ENCODE measurements at places on chromosomes 5 and 9.

GRCh38 chr5:59496524-59497134 is 396.9 kb downstream of the PDE4D start:
- no peak for DNase-seq

GRCh38 chr5:113212244-113212920 is 222.4 kb downstream of the TSSK1B start:
- DNase-seq, result no peak

GRCh38 chr5:137313526-137314175 is 185.5 kb downstream of the SPOCK1 start:
- no peak for DNase-seq

DNA sequence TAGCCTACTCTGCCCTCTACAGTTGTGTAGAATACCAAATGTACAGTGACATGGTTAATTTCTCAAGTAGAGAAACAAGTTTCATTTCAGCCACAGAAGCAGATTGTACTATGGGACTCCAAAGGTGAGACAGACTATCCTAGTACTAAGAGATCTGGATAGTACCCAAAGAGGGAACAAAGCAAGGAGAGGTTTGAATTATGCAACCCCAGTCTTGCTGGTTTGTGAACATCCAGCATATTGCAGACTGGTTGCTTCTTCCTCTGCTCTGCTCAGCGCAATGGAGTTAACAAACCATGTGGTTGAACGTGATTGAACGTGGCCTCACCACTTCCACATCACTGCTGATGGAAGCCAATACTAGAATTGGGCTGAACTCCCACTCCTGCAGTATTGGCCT is 43.3 kb upstream of the ALDOB start:
- no peak for DNase-seq

DNA sequence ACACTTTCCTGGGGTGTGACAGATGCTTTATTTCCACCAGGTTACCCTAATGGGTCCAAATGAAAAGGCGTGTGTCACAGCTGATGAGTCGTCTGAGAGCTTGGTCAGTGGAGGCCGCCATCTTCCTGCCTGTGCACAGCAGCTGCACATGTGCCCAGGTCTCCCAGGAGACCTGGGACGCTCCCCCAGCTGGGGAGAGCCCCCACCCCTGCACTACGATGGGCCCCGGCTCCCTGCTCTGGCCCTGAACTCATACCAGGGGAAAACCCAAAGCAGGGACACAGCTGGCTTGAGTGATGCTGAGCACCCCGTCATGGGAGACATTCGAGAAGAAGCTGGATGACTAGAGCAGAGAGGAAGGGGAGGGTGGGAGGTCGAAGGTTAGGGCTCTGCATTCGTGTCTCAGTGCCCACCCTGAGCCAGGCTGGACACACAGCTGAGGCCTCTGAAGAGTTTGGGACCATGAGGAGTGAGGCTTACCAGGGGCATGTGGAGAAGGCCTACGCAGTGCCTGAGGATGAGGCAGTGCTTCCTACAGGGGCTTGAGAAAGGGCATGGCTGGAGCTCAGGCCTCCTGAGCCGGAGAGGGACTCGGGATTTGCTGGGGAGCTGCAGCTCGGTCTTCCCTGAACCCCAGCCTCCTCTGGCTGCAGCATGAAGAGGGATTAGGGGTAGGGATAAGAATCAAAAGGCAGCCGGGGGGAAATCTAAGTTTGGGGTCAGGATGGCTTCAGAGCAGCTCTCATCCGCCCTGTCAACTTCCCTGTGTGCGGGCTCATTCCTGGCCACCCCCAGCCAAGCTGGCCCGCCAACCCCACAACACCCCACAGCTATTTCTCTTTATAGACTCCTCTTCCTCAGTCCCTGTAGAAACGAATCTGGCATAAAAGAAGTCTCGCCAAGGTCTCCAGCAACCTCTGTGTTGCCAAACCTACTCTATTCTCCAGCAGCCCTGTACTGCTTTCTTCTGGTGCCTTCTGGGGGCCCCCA is 42.2 kb upstream of the RNU6ATAC start:
- DNase-seq, result no peak

DNA sequence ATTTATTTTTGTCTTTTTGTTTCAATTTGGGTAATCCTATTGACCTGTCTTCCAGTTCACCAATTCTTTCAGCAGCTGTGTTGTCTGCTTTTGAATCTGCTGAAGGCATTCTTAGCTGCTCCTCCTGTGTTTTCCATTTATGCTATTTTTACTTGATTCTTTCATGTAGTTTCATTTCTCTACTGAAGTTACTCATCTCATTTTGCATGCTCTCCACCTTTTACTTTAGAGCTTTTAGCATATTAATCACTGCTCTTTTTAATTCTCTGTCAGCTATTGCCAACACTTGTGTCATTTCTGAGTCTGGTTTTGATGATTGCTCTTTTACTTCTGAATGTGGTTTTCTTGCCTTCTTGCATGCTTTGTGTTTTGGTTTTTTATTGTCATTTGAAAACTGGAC is 496.0 kb upstream of the CLINT1 start:
- no peak for DNase-seq

DNA sequence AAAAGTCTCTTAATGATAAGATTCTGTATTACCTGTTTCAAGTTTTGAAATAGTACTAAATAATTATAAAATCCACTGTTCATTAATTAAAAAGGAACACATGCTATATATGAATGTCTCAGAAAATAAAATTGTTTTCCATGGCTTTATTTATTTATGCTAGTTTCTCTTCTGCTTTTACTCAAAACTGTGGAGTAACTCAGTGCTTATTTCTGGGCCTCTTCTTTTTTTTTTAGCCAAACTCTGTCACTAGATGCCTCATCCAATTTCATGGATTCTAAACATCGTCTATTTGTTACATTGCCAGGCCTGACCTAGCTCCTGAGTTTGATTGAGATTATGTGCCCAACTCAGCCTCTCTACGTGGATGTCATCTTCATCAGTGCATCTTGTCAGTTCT is 1509.7 kb downstream of the MAT2B start:
- no peak for DNase-seq

- DNase-seq, result no peak
Observed at GRCh38 chr5:133757396-133757945, 145.1 kb upstream of the FSTL4 start.

DNA sequence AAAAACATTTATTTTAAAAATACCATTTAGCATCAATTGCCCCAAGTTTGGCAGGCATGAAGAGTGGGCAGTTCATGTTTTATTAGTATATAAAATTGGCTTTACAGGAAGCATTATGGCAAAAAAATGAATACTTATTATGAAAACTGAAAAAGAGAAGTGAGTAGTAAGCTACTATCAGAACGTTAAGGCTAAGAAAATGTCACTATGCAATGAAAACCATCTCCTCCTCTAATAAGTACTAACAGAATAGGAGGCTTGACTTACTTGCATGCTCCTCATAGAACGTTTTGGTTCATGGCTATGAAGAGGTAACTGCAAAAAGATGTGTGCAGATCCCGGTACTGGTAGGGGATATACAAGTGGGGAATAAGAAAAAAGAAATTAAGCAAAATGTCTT is 23.6 kb downstream of the TICAM2 start:
- DNase-seq, result no peak

- no peak for DNase-seq
Observed at GRCh38 chr9:72931437-72931836, 21.4 kb downstream of the ALDH1A1 start.

DNA sequence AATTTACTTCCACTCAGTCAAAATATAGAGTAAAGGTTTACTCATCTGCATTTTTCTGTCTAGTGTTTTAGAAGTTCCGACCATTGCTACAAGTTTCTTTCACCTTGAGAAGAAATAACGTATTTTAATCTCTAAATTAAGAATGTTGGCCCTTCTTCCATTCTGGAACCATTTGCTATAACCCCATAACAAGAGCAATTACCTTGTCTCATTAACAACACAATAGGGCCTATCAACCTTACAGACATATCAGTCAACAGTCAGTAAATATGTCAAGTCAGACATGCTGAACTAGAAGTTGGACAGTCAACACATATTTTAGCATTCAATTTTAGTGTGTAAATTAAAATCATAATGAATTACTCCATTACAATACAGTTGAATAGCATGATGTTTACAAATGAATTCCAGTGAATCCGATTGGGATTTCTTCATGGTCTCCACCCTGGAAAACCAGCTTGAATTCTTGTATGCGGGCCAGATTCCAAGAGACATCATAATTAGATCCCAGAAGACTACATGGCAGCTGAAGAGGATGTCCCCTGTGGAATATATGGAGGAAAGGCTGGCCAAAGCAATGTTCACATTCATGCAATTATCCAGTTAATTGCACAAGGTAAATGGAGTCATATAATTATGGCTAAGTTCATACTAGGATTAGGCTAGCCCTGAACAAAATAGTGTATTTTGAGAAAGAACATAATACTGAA is 196.2 kb upstream of the TARS1 start:
- DNase-seq, result no peak

DNA sequence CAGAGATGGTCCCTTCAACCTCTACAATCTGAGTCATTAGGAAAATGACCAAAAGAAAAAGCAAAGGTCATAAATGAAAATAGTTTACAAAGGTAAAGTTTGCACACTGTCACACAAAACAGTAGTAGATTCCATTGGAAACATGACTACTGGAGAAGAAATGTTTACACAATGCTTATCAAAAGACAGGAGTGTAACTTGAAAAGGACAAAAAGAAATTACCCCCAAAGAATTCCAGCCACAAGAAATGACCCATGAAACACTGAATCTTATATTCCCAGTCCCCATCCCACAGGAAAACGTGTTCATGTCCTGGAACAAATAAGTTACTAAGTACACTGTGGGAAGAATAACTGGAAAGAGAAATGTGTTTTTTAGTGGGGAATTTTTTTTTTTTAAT is 385.1 kb downstream of the SEMA5A start:
- no peak for DNase-seq

DNA sequence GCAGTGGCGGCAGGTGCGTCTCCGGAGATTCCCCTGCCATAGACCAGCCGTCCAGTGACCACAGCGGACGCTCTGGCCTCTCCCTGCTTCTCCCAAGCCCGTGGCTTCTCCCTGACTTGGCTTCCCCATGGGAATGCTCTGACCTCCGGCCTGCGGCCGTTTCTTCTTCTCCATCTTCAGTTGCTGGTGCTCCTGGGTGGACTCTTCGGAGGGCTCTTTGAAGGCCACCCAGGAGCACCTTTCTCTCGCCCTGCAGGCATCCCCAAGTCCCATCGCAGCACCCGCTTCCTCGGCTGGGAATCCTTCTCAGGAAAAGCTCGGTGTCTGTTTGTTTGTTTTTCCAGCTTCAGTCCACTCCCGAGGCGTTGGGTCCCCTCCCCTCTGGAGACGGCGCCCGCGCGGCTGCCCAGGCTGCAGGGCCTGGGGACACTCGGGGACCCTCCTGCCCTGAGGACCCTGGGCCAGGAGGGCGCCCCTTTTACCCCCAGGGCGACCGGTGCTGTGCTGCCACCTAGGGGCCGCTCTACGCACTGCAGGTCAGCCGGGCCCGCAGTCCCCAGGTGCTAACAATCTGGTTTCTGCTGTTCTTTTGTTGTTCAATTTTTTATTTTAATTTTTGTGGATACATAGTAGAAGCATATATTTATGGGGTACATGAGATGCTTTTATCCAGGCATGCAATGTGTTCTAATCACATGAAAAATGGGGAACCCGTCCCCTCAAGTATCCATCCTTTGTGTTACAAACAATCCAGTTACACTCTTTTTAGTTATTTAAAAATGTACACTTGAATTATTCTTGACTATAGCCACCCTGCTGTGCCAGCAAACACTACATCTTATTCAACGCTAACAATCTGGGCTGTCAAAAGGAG is 197.9 kb upstream of the ADAMTS16 start:
- DNase-seq, result no peak

DNA sequence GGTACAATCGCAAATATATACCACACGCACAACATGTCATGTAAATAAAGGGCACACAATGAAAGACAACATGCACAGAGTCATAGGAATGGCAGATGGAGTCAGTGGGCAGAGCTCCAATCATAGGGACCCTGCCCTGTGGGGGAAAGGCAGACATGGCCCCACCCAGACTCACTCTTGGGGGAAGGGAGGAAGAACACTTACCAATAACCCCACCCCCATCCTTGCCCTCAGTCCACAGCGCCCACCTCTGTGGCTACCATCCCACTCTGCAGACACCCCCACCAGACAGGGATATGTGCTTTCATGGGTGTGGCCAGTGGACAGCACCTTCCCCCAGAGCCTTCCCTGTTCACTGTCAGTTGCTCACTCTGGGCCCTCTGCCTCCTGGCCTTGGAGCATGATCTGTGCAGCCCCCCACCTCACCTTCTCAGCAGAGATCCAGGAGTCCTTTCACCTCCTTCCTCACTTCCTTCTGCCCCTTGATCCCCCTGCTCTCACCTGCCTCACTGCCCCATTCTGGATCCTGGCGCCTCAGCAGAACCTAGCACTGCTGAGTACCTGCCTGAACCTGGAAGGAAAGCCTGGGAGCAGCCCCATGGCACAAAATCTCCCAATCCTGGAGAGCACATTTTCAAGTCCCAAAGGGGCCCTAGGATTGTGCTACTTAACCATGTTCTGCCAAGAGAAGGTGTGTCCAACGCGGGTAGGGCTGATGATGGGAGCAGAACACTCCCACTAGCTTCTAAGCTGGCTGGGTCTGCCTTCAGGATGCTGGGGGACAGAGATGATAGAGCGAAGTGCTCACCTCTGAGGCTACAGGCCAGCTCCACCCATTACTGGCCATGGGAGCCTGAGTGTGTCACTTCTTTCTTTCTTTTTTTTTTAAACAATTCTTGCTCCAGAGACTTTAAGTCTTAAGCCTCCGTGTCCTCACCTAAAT is 1.5 kb upstream of the PHF19 start:
- peak; percentile 16 for DNase-seq

- no peak for DNase-seq
Observed at GRCh38 chr5:154547551-154547950, 69.5 kb upstream of the HAND1 start.

DNA sequence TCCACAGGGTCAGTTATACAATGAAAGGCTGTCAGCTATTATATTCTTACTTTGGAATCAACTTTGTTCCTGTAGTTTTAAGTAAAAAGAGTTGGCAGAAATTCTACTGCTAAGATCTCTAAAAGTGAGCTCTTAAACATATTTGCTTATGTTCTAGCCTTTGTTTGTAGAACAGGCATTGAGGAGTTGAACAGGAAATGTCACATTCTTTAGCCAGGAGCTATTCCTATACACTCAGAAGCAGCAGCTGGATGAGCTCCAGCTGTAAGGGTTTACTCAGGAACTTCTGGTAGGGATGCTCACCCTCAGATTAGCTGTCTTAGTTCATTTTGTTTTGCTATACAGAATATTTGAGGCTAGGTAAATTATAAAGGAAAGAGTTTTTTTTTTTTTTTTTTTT is 22.4 kb upstream of the SPINK14 start:
- no peak for DNase-seq

DNA sequence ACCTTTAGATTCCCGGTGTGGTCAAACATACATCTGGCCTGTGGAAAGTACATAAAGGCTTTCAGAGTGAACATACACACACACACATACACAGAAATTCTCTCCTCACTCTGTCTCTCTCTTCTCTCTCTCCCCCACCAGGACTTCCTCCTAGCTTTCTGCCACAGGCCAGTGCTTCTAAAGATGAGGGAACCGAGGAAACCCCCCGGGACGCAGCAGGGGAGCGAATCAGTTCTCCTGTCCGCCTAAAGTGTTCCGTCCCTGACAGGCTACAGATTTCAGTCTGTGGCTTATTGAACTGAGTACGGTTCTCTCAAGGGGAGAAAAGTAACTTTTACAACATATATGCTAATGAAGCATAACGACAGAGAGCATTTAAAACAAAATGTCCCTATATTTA is 75.8 kb downstream of the MED27 start:
- no peak for DNase-seq

Measured in NCI-H2227 treated with DMSO at 0.1 percent for 48 hours (cell line).